ENCODE measurements at places on chromosomes 16 and 17. TPM values are rescaled to one million over a fixed set of nuclear protein-coding genes. Genes with fewer than 3 reads are reported as not detected.
A peak's percentile ranks its signal among the peaks of the same experiment; 100 is the strongest.

DNA sequence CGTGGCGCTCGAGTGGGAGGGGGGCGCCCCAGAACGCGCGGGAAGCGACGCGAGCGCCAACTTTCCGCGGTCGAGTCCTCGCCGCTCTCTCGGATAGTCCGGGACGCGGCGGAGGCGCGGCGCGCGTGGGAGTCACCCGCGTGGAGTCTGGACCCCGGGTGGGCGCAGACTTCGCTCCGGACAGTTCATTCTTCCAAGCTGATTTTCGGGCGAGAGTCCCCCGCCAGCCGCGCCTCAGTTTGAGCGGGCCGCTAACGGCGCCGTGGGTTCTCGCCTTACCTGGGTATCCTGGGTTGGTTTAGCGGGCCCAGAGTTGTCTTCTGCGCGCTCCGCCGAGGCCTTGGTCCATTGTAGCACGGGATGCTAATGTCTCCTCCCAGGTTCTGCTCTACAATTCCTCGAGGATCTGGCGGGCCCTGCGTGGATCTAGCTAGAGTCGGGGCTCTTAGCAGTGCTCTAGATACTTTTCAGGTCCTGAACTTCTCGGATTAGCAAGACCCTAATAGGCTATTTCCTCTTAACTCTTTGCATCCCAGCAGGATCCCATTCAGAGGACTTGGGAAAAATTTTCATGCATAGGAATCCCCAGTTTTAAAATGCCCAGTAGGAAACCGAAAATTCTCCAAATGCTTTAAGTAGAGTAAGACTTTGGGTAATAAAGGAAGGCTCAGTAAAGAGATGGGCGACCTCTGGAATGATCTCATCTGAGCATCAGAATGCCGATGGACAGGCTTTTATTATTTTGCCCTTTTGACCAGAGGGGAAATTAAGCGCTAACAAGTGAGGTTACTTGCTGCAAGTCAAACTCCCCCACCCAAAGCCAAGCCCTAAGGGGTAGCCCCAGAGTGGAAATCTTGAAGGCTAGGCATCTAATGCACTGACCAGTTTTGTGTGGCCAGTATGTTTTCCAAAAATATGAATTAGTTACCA, 537 bp upstream of the GJC1 start:
- no peak overlapping the region for H3K27ac ChIP-seq
- no peaks in the 10 kb centered on the region for H3K36me3 ChIP-seq
- H3K27me3 ChIP-seq: peaks cover 55% of the 10 kb centered on the region
- no peak for DNase-seq

DNA sequence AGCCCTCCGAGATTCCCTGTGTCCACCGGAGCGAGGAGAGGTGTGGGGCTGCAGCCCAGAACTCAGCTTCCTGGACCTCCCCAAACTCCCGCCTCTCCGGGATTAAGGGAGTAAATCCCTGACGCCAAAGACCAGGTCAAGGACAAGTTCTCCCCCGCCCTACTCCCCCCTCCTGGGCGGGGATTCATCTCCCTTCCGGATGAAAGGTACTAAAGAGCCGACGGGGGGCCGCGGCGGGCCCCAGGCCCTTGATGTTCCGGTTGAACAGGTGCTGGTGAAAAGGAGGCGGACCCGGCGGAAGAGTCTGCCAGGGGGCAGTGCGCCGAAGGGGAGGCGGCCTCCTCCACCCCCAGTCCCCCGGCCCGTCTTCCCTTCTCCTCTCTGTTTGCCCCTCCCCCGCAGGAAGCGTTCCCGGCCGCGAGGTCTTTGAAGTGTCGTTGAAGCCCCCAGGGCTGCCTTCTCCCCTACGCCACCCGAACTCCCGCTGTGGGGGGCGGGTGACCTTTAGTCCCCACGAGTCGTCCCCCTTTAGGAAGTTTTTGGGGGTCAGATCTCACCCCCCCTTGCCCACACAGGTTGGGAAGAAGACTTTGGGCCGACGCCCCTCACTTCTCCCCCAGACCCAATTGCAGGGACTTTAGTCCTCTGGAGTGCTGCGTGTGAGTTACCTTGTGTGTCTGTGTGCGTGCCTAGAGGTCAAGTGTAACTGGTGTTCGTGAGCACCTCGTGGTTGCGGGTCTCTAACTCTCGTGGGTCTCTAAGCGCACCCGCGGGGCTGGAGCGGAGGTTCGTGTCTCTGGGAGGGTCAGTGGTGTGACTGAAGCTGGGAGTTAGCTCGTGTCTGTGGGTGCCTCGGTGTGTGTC, 1.1 kb upstream of the MLLT6 start:
- DNase-seq: peak; percentile 94
- H3K27ac ChIP-seq: peak overlapping the region; percentile 96
- peak overlapping the region; percentile 86 for H3K4me3 ChIP-seq
- H3K36me3 ChIP-seq: peaks cover 18% of the 10 kb centered on the region
- no peaks in the 10 kb centered on the region for H3K27me3 ChIP-seq

COTL1 gene
- total RNA-seq: 186 TPM

GRCh38 chr17:33258296-33258695, 34.8 kb downstream of the ASIC2 start:
- no peak for DNase-seq
- H3K27ac ChIP-seq: no peak overlapping the region
- H3K4me3 ChIP-seq: no peak overlapping the region
- H3K4me1 ChIP-seq: no peaks in the 10 kb centered on the region

GRCh38 chr17:79991924-79992648, 43.6 kb downstream of the TBC1D16 start:
- peaks cover 16% of the 10 kb centered on the region for H3K4me1 ChIP-seq
- H3K27me3 ChIP-seq: peaks cover 38% of the 10 kb centered on the region
- DNase-seq: no peak
- no peak overlapping the region for H3K4me3 ChIP-seq
- no peaks in the 10 kb centered on the region for H3K36me3 ChIP-seq

SETD6 gene
- 28.5 TPM for total RNA-seq

DNA sequence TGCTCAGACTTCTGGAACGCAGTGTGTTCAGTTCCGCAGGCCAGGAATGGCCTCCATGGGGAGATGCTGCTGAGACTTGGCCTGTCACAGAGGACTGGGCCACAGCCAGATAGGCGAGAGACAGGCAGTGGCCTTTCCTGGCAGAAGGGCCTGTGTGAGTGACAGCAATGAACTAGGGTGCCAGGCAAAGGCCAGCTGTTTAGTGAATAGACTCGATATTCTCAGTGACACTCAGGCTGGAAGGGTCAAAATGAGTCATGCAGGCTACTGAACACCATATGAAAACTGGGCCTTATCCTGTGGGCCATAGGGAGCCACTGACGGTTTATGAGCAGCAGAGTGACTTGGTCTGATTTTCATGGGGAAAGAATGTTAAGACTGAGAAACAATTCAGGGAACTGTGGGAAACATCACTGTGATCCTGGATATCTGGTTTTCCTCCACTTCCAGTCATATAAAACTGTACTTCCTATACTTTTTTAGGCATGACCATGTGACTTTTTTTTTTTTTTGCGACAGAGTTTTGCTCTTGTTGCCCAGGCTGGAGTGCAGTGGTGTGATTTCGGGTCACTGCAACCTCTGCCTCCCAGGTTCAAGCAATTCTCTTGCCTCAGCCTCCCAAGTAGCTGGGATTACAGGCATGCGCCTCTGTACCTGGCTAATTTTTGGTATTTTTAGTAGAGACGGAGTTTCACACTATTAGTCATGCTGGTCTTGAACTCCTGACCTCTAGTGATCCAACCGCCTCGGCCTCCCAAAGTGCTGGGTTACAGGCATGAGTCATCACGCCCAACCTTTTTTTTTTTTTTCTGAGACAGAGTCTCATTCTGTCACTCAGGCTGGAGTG, 5.2 kb upstream of the NUBP1 start:
- H3K36me3 ChIP-seq: no peaks in the 10 kb centered on the region
- peak; percentile 90 for DNase-seq
- no peak overlapping the region for H3K4me3 ChIP-seq
- H3K27ac ChIP-seq: peak overlapping the region; percentile 79
- H3K4me1 ChIP-seq: peaks cover 26% of the 10 kb centered on the region
- no peaks in the 10 kb centered on the region for H3K27me3 ChIP-seq

CCL14 gene
- total RNA-seq: not detected

- H3K27me3 ChIP-seq: no peaks in the 10 kb centered on the region
- no peak overlapping the region for H3K4me3 ChIP-seq
- peaks cover 16% of the 10 kb centered on the region for H3K36me3 ChIP-seq
- no peak overlapping the region for H3K27ac ChIP-seq
Observed at GRCh38 chr17:66655861-66656260, 179.1 kb upstream of the CACNG5 start.

GRCh38 chr17:75159196-75160031, 5.1 kb upstream of the JPT1 start:
- H3K4me3 ChIP-seq: no peak overlapping the region
- H3K36me3 ChIP-seq: no peaks in the 10 kb centered on the region
- no peak overlapping the region for H3K27ac ChIP-seq
- no peaks in the 10 kb centered on the region for H3K4me1 ChIP-seq
- DNase-seq: no peak

DNA sequence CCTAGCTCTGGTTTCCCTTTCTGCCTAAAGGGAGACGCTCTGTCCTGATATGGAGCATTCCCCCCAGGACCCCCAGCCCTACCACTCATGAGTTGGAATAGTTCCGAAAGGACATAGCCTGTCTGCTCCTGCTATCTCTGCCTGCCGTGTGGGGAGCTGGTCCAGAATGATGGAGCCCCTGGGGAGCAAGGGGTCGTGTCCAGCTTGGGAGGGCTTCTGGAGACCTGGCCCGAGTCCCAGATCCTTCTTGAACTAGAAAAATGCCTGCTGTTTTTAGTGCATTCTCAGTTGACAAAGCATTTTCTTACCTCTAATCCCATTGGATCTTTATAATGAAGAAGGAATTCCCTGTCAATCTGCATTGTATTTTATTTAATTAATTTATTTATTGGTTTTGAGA, 9.1 kb upstream of the GRN start:
- H3K4me3 ChIP-seq: no peak overlapping the region
- no peaks in the 10 kb centered on the region for H3K27me3 ChIP-seq
- no peaks in the 10 kb centered on the region for H3K36me3 ChIP-seq
- H3K4me1 ChIP-seq: peaks cover 7% of the 10 kb centered on the region
- no peak overlapping the region for H3K27ac ChIP-seq

IFT20 gene
- 20.1 TPM for total RNA-seq

Measured in K562 (cell line).